ENCODE measurements at places on chromosomes 11 and 22. TPM values are rescaled to one million over a fixed set of nuclear protein-coding genes. Genes with fewer than 3 reads are reported as not detected.
A peak's percentile ranks its signal among the peaks of the same experiment; 100 is the strongest.

- H3K36me3 ChIP-seq = peaks cover 1% of the 10 kb centered on the region
- H3K27ac ChIP-seq = no peak within 1 kb of the TSS
Observed at GRCh38 chr11:125164422-125165110, at the start of gene PKNOX2. TSS of gene PKNOX2 (plus strand) at chr11:125164751. CDS start at chr11:125351306, 186,555 bp downstream.

DNA sequence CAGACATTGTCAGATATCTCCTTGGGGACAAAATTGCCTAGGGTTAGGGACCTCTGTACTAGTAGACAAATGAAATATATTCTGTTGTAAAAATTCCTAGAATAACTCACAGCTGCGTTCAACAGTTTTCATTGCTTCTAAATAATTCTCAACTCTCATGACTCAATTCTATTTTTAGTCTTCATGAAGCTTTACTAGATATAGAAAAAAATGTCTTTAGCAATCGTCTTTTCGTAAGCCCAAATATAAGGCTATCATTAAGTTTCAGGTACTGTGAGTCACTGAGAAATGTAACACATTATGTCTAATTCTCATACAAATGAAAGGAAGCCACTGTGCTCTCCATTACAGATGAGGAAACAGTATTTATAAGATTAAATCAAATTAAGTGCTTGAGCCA lies 6.4 kb downstream of the MMP12 start:
- no peak overlapping the region for H3K27ac ChIP-seq
- no peaks in the 10 kb centered on the region for H3K4me1 ChIP-seq
- no peaks in the 10 kb centered on the region for H3K36me3 ChIP-seq
- DNase-seq = no peak
- no peak overlapping the region for H3K4me3 ChIP-seq
- peaks cover 2% of the 10 kb centered on the region for H3K27me3 ChIP-seq

The CXCR5 gene
- total RNA-seq = 0.92 TPM

GRCh38 chr11:70490208-70490607 lies 91.9 kb downstream of the CTTN start:
- peak; percentile 39 for DNase-seq
- peaks cover 5% of the 10 kb centered on the region for H3K27me3 ChIP-seq
- H3K27ac ChIP-seq = no peak overlapping the region

- peak overlapping the region; percentile 9 for H3K27ac ChIP-seq
- no peaks in the 10 kb centered on the region for H3K27me3 ChIP-seq
- H3K36me3 ChIP-seq = peaks cover 31% of the 10 kb centered on the region
- peak overlapping the region; percentile 52 for H3K4me3 ChIP-seq
- peaks cover 28% of the 10 kb centered on the region for H3K4me1 ChIP-seq
Observed at GRCh38 chr11:33162831-33163230, 1.6 kb upstream of the CSTF3 start.

- H3K27me3 ChIP-seq = peaks cover 27% of the 10 kb centered on the region
- DNase-seq = no peak
- no peaks in the 10 kb centered on the region for H3K36me3 ChIP-seq
- peaks cover 2% of the 10 kb centered on the region for H3K4me1 ChIP-seq
- no peak overlapping the region for H3K27ac ChIP-seq
Observed at GRCh38 chr11:61956191-61957020, 6.3 kb downstream of the BEST1 start.

GRCh38 chr22:36471341-36471821 lies 10.1 kb downstream of the TXN2 start:
- H3K27me3 ChIP-seq = no peaks in the 10 kb centered on the region
- DNase-seq = no peak
- peaks cover 26% of the 10 kb centered on the region for H3K4me1 ChIP-seq
- H3K36me3 ChIP-seq = peaks cover 17% of the 10 kb centered on the region
- H3K4me3 ChIP-seq = no peak overlapping the region

DNA sequence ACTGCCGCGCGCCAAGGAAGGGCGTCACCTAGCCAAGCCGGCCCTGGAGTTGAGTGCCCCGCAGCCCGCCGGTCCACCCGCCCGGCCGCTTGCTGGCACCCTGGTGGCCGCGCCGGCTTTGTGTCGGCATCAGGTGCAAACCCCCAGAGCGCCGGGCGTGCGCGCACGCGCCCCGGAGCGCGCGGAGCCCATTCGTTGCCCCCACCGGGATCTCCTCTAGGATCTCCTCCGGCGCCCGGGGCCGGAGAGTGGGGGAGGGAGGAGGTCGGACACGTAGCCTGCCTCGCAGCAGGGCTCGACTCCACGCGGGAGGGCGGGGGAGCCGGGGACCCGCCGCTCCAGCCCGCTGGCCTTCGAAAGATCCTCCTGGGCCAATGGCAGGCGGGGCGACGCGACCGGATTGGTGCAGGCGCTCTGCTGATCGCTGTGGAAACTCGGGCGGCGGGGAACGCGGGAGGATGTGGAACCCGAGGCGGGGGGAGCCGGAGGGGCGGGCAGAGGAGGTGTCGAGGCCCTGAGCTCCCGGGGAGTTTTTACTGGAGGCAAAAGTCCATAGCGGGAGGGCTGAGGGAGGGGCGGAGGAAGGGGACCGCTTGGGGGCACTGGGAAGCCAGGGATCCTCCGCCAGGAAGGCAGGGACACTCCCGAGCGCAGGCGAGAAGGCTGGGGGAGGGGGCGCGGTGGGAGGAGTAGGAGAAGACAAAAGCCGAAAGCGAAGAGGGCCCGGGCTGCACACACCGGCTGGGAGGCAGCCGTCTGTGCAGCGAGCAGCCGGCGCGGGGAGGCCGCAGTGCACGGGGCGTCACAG lies at the start of gene FADS2:
Gene FADS2, plus strand, starts transcription at position 730 of the 808 bp plus-strand sequence. CDS start 91 bp downstream, outside the sequence.
- peak within 1 kb of the TSS; percentile 86 for H3K4me3 ChIP-seq
- peak; percentile 94 for DNase-seq
- H3K4me1 ChIP-seq = peaks cover 32% of the 10 kb centered on the region
- peaks cover 34% of the 10 kb centered on the region for H3K36me3 ChIP-seq
- H3K27me3 ChIP-seq = peaks cover 9% of the 10 kb centered on the region

The SLC29A2 gene
- 11.8 TPM for total RNA-seq

The RBM7 gene
- 52.6 TPM for total RNA-seq

DNA sequence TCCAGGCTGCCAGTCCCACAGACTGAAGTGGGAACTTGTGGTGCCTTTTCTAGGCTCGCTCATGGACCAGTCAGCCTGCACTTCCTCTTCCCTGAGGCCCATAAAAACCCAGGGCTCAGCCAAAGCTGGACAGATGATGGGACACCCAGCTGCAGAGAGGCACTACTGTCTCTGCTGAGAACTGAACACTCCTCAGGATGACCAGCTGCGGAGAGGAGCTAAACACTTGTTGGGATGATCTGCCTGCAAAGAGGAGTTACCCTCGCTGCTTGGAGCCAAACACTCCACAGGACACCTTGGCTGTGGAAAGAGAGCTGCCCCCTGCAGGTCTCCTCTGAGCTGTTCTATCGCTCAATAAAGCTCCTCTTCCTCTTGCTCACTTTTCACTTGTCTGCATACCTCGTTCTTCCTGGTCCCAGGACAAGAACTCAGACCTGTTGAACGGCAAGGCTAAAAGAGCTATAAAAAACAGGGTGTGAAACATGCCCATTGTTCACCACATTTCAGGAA lies 465.5 kb downstream of the GUCY1A2 start:
- no peaks in the 10 kb centered on the region for H3K36me3 ChIP-seq
- no peaks in the 10 kb centered on the region for H3K27me3 ChIP-seq
- no peaks in the 10 kb centered on the region for H3K4me1 ChIP-seq
- no peak overlapping the region for H3K4me3 ChIP-seq

- no peaks in the 10 kb centered on the region for H3K4me1 ChIP-seq
- no peak for DNase-seq
- no peak overlapping the region for H3K27ac ChIP-seq
- no peaks in the 10 kb centered on the region for H3K36me3 ChIP-seq
Observed at GRCh38 chr22:44389926-44390612, 77.3 kb upstream of the SHISAL1 start.

GRCh38 chr22:38180841-38181452 lies 683 bp downstream of the PLA2G6 start:
- peaks cover 7% of the 10 kb centered on the region for H3K36me3 ChIP-seq
- H3K27me3 ChIP-seq = no peaks in the 10 kb centered on the region
- peak overlapping the region; percentile 94 for H3K4me3 ChIP-seq
- DNase-seq = peak; percentile 62

The OR51B6 gene
- not detected for total RNA-seq

The INPPL1 gene
- total RNA-seq = 75.9 TPM

All from activated CD8-positive, alpha-beta T cell treated with anti-CD3 and anti-CD28 coated beads for 36 hours (primary cell).